GM23338 (cell line): ENCODE measurements at places on chromosomes 11 and 22. TPM values are rescaled to one million over a fixed set of nuclear protein-coding genes. Genes with fewer than 3 reads are reported as not detected.

Gene TH
- total RNA-seq = not detected in 2 replicates

DNA sequence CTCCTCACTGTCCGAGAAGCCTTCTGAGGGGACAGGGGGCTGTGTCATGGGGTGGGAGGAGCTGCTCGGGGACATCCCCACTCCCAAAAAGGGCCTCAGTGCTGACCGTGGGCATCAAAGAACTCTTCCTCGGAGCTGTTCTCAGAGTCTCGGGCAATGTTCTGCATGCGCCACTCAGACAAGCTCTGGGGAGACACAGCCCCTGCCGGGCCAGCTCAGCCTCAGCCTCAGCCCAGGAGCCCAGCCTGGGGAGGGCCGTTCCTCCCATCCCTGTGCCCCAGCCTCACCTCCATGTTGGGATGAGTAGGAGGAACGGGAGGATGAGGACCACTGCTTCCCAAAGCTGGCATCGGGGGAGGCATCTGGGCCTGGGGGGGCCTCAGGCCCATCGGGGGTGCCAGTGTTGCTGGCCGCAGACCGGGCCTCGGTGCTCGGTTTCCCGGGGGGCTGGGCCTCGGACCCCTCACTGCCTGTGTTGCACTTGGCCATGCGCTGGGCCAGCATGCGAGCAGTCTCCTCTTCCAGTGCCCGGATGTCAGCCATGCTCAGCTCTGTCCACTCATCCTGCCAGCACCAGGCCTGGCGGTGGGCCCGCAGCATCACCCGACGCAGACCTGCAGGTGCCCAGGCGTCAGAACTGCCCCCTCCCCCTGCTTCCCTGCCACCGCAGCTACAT is 5.2 kb downstream of the PITPNM1 start:
- DNase-seq = no peak
- H3K4me1 ChIP-seq = peaks cover 5% of the 10 kb centered on the region
- H3K27ac ChIP-seq = no peak overlapping the region
- H3K36me3 ChIP-seq = peaks cover 4% of the 10 kb centered on the region; the same call in 1 of the 2 replicates
- no peak overlapping the region for H3K4me3 ChIP-seq
- H3K27me3 ChIP-seq = no peaks in the 10 kb centered on the region; the same call in 1 of the 2 replicates

DNA sequence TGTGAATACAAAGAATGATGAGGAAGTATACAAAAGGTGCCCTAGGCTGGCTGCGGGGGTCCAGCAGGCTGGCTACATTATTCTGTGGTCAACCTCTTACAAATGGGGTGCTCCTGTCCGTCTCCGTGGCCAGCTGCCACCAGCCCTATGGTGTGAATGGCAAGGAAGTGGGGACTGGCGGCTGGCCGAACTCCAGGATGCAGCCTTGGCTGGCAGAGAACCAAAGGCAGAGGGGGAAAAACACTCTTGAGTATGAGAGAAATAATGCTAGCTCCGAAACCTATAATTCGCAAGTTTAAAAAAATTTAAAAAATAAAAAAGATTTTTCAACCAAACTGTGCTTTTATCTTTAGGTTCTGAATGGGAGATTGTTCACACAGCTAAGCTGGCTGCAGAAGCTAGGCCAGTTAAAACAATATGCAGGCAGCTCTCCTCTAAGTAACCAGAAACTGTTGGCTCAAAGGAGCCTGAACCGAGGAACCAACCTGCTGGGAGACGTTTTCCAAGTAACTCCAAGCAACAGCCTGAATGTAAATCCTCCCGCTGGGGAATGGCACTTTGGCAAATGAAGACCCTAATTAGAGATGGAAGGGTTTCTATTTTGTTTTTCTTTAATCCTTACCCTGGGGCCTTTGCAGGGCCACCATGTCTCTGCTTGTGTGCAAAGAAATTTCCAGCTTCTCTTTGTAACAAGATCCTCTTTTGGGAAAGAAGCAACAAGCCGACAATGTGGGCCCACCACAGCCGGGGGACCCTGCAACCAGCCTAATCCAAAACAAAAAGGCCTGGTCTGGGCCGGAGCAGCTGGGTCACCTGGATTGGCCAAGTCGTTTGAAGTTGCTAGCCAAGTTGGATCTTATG is 50.2 kb downstream of the C22orf31 start:
- no peaks in the 10 kb centered on the region for H3K36me3 ChIP-seq
- peak; percentile 27 for DNase-seq
- H3K27ac ChIP-seq = peak overlapping the region; percentile 17; the same call in 1 of the 2 replicates
- H3K4me1 ChIP-seq = peaks cover 46% of the 10 kb centered on the region

Gene CRYBB2
- 1.0 TPM in 1 of 2 replicates, not detected in the other for total RNA-seq

Gene INS
- not detected in 2 replicates for total RNA-seq

Gene NXPE2
- 0.10 and 0.12 TPM in 2 replicates for total RNA-seq

Gene TRIM77
- not detected in 2 replicates for total RNA-seq

GRCh38 chr22:46977656-46978343 is 215.3 kb downstream of the TBC1D22A start:
- H3K27me3 ChIP-seq = no peaks in the 10 kb centered on the region
- no peak for DNase-seq
- no peak overlapping the region for H3K27ac ChIP-seq
- H3K36me3 ChIP-seq = no peaks in the 10 kb centered on the region

Gene OR8G1
- total RNA-seq = not detected in 2 replicates

DNA sequence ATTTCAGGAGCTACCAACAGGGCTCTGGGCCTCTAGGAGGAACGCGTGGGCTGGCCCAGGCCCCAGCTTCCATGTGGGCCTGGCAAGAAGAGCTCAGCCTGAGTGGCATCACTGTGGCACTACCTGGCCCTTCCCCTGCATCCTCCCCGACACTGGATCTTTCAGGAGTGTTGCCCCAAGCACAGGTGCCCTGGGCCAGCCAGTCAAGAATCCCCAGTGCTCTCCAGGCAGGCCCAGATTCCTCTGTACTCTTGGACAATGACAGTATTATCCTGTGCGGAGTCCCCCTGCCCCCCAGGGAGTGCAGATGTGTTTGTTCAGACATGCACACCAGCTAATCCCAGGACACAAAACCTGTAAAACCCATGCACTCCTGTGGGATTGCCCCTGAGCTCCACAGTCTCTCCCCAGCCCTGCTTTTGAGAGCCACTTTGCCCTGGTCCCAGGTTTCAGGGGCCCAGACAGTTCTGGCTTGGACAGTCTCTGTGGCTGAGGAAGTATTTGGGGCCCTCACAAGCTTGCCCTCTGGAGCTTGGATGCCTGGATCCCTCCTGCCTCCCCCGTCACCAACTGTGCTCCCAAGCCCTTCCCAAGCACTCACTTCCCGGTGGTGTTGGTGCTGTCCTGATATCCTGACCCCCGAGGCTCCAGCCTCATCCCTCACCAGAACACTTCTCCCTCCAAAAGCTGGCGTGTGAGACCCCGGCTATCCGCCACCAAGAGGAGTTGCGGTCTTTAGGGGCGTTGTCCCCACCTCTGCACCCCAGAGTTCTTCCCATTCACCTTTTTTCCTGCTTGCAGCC is 39.9 kb downstream of the KCNC1 start:
- no peaks in the 10 kb centered on the region for H3K36me3 ChIP-seq
- H3K27me3 ChIP-seq = no peaks in the 10 kb centered on the region
- H3K4me3 ChIP-seq = no peak overlapping the region

DNA sequence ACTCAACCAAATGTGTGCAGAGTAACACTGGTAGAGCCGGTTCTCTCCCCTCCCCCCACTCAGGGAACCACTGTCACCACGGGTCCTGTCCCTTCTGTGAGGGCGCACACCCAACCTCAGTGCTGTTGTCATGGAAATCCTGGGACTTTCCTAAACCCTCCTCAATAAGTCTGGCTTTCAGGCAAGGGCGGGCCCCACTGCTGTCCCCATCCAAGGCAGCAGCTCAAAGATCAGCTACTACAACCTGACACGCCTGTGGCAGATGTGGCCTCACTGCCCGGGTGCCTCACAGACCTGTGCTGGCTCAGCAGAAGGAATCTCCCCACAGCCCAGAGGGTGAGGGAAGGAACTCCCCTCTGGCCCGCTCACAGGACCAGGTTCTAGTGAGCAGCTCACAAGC is 2.2 kb downstream of the PRODH start:
- no peaks in the 10 kb centered on the region for H3K36me3 ChIP-seq
- no peak for DNase-seq
- no peak overlapping the region for H3K4me3 ChIP-seq
- no peak overlapping the region for H3K27ac ChIP-seq

- H3K27ac ChIP-seq = no peak overlapping the region
- no peaks in the 10 kb centered on the region for H3K36me3 ChIP-seq
- peaks cover 18% of the 10 kb centered on the region for H3K4me1 ChIP-seq
- no peak for DNase-seq
- peaks cover 19% of the 10 kb centered on the region for H3K27me3 ChIP-seq
These were observed 1.5 kb downstream of the SLC35F2 start for GRCh38 chr11:107856981-107857517.

- no peaks in the 10 kb centered on the region for H3K36me3 ChIP-seq
- no peaks in the 10 kb centered on the region for H3K4me1 ChIP-seq
- H3K27me3 ChIP-seq = no peaks in the 10 kb centered on the region
- no peak overlapping the region for H3K4me3 ChIP-seq
- no peak overlapping the region for H3K27ac ChIP-seq
These were observed 176.5 kb upstream of the LARGE1 start for GRCh38 chr22:34096770-34097169.

Gene LRRC56
- 0.54 and 0.87 TPM in 2 replicates for total RNA-seq
